ENCODE measurements at places on chromosomes 1 and 21. TPM values are rescaled to one million over a fixed set of nuclear protein-coding genes. Genes with fewer than 3 reads are reported as not detected.
A peak's percentile ranks its signal among the peaks of the same experiment; 100 is the strongest.

DNA sequence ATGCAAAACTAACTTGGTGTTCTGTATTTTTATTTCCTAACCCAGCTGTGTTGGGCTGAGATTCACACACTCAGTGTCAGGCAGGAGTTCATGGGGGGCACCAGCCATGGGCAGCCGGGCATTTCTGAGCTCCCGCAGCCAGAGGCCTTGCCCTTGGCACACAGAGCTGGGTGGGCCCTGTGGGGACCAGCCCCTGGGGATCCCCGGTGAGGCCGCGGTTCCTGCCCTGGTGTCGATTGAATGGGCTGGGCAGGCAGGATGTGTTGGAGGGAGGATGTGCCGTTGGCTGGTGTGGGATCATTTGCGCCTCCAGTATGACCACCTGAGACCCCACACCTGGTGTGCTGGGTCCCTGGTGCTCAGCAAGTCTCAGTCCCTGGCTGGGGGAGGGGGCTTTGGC lies 91.0 kb downstream of the PRDM16 start:
- DNase-seq, result no peak

DNA sequence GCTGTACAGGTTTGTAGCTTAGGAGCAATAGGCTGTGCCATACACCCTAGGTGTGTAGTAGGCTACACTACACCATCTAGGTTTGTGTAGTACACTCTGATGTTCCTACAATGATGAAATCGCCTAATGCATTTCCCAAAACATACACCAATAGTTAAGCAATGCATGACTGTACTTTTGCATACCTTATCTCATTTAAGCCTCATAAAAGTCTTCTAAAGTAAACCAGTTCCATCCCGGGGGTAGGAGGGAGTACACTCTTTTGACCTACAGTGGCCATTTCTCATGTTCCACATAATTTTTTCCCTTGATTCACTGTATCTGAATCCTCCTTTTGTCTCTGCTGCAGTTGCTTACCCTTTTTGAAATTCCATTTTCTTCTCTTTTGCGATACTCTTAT lies 12.2 kb downstream of the TRMT13 start:
- DNase-seq, result no peak

- no peak for DNase-seq
Observed at GRCh38 chr1:180751921-180752320, 120.1 kb downstream of the XPR1 start.

GRCh38 chr1:103514920-103515503 lies 10.5 kb upstream of the RNPC3 start:
- no peak for DNase-seq

The RNU1-3 gene
- 2,349 TPM for total RNA-seq

GRCh38 chr1:15090373-15090772 lies 63.2 kb upstream of the TMEM51 start:
- DNase-seq, result peak; percentile 31

DNA sequence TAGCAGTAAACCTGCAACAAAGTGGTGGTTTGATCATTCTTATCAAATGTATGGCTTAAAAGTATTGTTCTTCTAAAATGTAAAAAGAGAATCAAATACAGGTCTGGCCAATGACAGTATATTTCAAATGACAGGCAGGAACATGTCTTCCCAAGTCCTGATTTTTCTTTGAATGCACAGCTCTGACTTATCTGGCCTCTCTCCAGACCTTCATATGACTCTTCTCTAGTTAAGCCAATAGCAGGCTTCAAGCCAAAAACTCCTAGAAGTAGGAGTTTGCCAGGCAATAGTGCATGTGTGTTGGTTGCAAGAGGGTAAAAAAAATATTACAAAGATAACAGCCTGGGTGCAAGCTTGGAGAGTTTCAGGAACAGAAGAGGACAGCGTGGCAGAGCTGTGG lies 345.5 kb downstream of the SMYD3 start:
- no peak for DNase-seq

GRCh38 chr1:30603081-30603858 lies 120.1 kb downstream of the MATN1 start:
- DNase-seq, result no peak

All from heart left ventricle (tissue), 16 donors.